ENCODE measurements at places on chromosomes 12 and 14. TPM values are rescaled to one million over a fixed set of nuclear protein-coding genes. Genes with fewer than 3 reads are reported as not detected.

Gene PZP
- total RNA-seq, result 1.6 TPM

Gene PROX2
- total RNA-seq, result not detected

Gene CLEC4E
- 1.5 TPM for total RNA-seq

Gene KCNMB4
- 8.9 TPM for total RNA-seq

Gene ERC1
- 49.1 TPM for total RNA-seq

Gene TNFAIP2
- 49.8 TPM for total RNA-seq

Gene IQSEC3
- 2.9 TPM for total RNA-seq

Gene SLC5A8
- 21.5 TPM for total RNA-seq

Gene GLIPR1
- 12.8 TPM for total RNA-seq

Gene HOXC12
- not detected for total RNA-seq

Gene BTBD6
- total RNA-seq, result 38.4 TPM

Gene TDRD9
- total RNA-seq, result 1.5 TPM

Gene SP7
- total RNA-seq, result 0.23 TPM

Gene DNAJC22
- 14.1 TPM for total RNA-seq

Gene PLA2G1B
- total RNA-seq, result not detected

Gene TAS2R20
- 9.4 TPM for total RNA-seq

Gene PLCZ1
- 1.2 TPM for total RNA-seq

Gene SYCP3
- 0.12 TPM for total RNA-seq

Gene DBX2
- 0.12 TPM for total RNA-seq

Gene TMEM119
- total RNA-seq, result 29.7 TPM

Gene TAMALIN
- 17.7 TPM for total RNA-seq

Gene IGF1
- 15.9 TPM for total RNA-seq

Gene PRR4
- 7.2 TPM for total RNA-seq

Gene NRIP2
- total RNA-seq, result 8.4 TPM

Gene UNC119B
- 41.8 TPM for total RNA-seq

Gene C1QL4
- 1.1 TPM for total RNA-seq

Gene ABHD12B
- total RNA-seq, result not detected

Gene TMPRSS12
- total RNA-seq, result not detected

Gene CFAP54
- 8.5 TPM for total RNA-seq

Gene ACACB
- 54.4 TPM for total RNA-seq

Gene KLRB1
- 1.8 TPM for total RNA-seq

Gene RAD52
- 57.2 TPM for total RNA-seq

Gene RPS29
- total RNA-seq, result 1,629 TPM

Gene KRT6C
- not detected for total RNA-seq

Gene ARPC3
- total RNA-seq, result 155 TPM

Gene RFX4
- not detected for total RNA-seq

Gene EIF2S3B
- total RNA-seq, result 0.47 TPM

Gene NKX2-1
- total RNA-seq, result not detected

Gene AQP5
- 3.3 TPM for total RNA-seq

Gene GPR84
- 0.53 TPM for total RNA-seq

Gene TRMT5
- 19.7 TPM for total RNA-seq

Gene KCNH3
- 7.9 TPM for total RNA-seq

Gene ABCC9
- 49.5 TPM for total RNA-seq

Gene SLC7A7
- 33.2 TPM for total RNA-seq

Gene VSIG10
- total RNA-seq, result 28.8 TPM

Gene BMAL2
- total RNA-seq, result 3.1 TPM

Gene LTBR
- 47.1 TPM for total RNA-seq

Gene SLC25A47
- not detected for total RNA-seq

Gene MYF5
- total RNA-seq, result 6.3 TPM

Gene SDSL
- 8.3 TPM for total RNA-seq

Gene TROAP
- total RNA-seq, result 13.0 TPM

Gene SMIM41
- total RNA-seq, result 0.35 TPM

Gene TSHR
- 0.29 TPM for total RNA-seq

Gene PAWR
- 232 TPM for total RNA-seq

Gene LIN7A
- total RNA-seq, result 17.6 TPM

Gene FAIM2
- total RNA-seq, result 2.7 TPM

Gene SPIC
- 0.18 TPM for total RNA-seq

Gene FITM1
- 39.1 TPM for total RNA-seq

Gene SIX1
- 18.0 TPM for total RNA-seq

Data from metanephros (tissue), 2 donors.